Stimulated activated CD4-positive, alpha-beta T cell treated with anti-CD3 and anti-CD28 coated beads, Interleukin-15, amount 100 ng/mL, for 1 hour (primary cell): ENCODE measurements at places on chromosomes 6 and 20.

DNA sequence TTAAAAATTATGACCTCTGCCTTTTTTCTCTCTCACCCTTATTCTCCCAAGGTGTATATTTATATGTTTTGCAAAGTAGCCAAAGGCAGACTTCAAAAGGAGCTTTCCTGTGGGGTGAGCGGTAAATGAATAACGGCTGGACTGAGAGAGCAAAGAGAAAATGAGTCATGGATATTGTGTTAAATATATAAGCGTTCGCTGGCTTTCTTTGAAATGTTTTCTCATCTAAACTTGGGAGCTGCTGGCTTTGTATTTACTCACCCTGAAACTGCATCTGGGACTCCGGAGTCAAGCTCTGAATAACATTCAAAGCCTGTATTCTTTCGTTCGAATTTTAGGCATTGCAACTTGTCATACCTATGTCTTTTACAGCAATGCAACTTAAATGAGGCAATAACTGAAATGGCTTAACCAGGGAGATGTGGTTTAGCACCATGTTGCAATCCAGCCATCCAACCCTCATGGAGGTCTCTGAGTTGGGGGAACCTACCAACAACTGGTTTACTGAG is 32.0 kb downstream of the ATXN1 start:
- DNase-seq, result no peak

DNA sequence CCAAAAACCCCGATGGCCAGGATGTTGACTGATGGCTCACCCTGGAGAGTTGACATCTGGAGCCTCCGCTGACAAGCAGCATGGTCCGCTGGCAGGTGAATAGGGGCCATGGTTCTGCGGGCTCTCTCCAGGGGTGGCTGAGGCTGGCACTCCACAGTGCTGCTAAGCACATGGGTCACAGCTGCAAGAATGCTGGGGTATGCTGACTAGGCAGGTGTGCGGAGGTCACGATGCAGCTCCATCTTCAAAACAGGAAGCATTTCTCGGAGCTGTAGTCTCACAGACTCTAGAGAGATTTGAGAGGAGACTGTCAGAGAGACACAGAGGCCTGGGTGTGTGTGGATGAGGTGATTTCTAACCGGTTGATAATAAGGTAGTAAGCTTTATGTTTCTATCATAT is 341.6 kb downstream of the NRN1 start:
- no peak for DNase-seq

GRCh38 chr6:145866456-145867396 is 52.1 kb upstream of the FBXO30 start:
- DNase-seq, result no peak

- DNase-seq, result no peak
Observed at GRCh38 chr6:82374516-82374915, 10.9 kb downstream of the TPBG start.

- no peak for DNase-seq
Observed at GRCh38 chr20:1669304-1669703, 11.7 kb upstream of the SIRPG start.

GRCh38 chr6:139882234-139882633 is 507.8 kb upstream of the CITED2 start:
- no peak for DNase-seq

DNA sequence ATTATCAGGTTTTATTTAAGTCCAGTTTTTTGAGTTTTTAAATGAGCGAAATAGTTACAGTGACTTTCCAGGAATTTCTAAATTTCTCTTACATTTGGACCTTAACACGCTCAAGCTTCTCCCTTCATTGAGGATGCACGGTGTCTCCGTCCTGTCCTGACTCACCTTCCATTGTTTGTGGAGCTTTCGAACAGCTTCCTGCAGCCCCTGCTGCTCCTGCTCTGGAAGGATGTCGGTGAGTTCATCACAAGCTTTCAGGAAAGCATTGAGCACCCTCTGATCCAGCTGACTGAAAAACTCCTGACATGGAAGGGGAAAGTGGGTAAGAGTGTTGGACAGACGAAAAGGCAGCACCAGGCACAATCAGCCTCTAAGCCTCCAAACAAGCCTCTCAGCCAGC is 183.7 kb downstream of the SYNE1 start:
- no peak for DNase-seq

DNA sequence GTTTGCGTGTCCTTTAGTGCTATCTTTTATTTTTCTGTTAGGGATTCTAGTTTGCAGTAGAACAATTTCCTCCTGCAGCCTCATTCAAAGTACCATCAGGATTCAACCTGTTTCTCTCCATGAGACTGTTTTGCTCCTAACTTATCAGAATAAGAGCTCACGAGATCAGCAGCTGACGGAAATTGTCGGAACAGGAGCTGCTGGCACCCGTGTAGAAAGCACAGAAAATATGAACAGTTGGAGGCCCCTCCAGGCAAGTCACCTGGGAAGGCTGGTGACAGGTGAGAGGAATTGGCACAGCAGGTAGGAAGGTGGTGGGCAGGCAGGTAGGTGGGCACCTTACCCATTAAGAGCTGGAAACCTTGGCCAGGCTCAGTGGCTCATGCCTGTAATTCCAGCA is 368.6 kb downstream of the CDH26 start:
- DNase-seq, result no peak

- DNase-seq, result no peak
Observed at GRCh38 chr20:63641146-63641791, 12.0 kb downstream of the STMN3 start.

DNA sequence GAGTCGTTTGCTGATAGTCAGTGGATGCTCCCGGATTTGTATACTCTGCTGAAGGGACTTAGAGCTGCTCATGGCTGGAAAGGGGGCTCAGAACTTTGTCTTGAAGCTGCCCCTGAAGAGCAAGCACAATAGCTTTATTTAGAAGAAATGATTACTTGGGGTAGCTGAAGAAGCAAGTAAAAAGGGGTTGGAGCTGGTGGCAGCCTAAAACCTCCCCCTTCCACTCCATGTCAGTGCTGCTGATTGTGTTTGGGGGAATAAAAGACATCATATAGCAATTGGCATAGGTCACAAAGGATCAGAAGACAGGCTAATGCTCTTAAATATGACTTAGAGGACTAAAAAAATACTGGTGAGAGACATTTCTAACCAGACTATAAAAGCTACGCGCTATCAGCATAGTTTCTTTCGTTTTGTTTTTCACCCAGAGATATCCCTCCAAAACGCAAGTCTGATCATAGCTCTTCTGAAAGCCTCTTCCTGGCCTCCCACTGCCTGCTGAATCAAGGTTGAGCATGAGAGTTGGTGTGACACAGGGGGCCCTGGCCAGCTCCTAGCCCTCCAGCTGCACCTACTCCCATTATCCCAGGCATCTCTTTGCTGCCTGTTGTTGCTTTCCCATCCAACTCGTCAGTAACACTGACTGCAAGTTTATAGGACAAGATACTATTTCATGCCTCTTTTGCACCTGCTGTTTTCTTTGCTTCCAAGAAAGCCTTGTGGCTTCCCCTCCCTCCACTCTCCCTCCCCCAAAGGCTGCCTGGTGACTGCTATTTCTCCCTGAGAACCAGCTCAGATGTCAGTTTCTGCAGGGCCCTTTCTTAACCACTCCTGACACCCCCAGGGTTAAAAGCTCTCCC is 33.9 kb upstream of the SGK1 start:
- DNase-seq, result no peak

DNA sequence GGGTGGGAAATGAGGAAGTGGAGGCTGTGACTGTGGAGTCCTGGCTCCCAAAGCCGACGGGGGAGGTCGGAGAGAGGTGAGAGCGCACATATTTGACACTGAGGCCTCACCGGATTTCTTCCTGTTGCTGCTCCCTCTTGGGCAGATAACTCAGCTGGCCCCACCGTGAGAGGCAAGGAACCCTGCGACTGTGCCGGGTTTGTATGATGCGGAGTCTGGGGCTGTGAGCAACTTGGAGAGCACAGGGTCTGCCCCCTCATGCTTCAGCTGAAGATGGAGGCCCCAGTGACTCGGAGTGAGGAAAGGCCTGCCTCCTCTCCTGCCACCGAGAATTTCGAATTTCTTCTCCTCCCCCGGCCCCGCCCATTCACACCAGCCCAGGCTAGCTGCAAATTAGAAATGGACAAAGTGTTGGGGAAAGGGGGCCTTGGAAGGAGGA is 160.6 kb downstream of the GRM4 start:
- DNase-seq, result no peak

- DNase-seq, result no peak
Observed at GRCh38 chr6:119672725-119673124, 323.2 kb upstream of the MAN1A1 start.

- no peak for DNase-seq
Observed at GRCh38 chr6:119249319-119249718, 100.2 kb downstream of the MAN1A1 start.

DNA sequence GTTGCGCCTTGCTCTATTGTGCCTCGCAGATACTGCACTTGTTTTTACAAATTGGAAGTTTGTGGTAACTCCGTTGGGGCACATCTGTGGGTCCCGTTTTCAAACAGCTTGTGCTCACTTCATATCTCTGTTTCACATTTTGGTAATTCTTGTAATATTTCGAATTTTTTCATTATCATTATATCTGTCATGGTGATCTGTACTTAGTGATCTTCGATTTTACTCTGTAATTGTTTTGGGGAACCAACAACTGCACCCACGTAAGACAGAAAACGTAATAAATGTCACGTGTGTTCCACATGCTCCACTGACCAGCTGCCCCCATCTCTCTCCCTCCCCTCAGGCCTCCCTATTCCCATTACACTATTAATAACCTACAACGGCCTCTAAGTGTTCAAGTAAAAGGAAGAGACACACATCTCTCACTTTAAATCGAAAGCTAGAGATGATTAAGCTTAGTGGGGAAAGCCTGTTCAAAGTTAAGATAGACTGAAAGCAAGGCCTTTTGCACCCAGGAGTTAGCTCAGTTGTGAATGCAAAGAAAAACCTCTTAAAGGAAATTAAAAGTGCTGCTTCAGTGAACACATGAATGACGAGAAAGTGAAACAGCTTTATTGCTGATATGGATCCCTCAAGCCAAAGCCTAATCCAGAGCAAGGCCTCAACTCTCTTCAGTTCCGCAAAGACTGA is 26.9 kb downstream of the TTLL2 start:
- no peak for DNase-seq
